ENCODE measurements at places on chromosomes 3 and 15. TPM values are rescaled to one million over a fixed set of nuclear protein-coding genes. Genes with fewer than 3 reads are reported as not detected.

Gene HRH1
- not detected for total RNA-seq

GRCh38 chr3:188993181-188993580 is 178.6 kb upstream of the TPRG1 start:
- H3K4me3 ChIP-seq, result no peak overlapping the region
- no peaks in the 10 kb centered on the region for H3K4me1 ChIP-seq
- no peaks in the 10 kb centered on the region for H3K36me3 ChIP-seq
- no peak for DNase-seq
- H3K27me3 ChIP-seq, result no peaks in the 10 kb centered on the region
- H3K27ac ChIP-seq, result no peak overlapping the region

GRCh38 chr3:192817053-192817452 is 89.7 kb upstream of the FGF12 start:
- no peaks in the 10 kb centered on the region for H3K27me3 ChIP-seq
- no peaks in the 10 kb centered on the region for H3K36me3 ChIP-seq
- DNase-seq, result no peak
- no peak overlapping the region for H3K27ac ChIP-seq

GRCh38 chr3:37052860-37053259 is 59.5 kb downstream of the MLH1 start:
- H3K27me3 ChIP-seq, result no peaks in the 10 kb centered on the region
- H3K4me3 ChIP-seq, result no peak overlapping the region
- H3K36me3 ChIP-seq, result peaks cover 71% of the 10 kb centered on the region
- no peaks in the 10 kb centered on the region for H3K4me1 ChIP-seq

- H3K4me1 ChIP-seq, result no peaks in the 10 kb centered on the region
- DNase-seq, result no peak
- no peaks in the 10 kb centered on the region for H3K36me3 ChIP-seq
- H3K27ac ChIP-seq, result no peak overlapping the region
- H3K27me3 ChIP-seq, result no peaks in the 10 kb centered on the region
- H3K4me3 ChIP-seq, result no peak overlapping the region
These were observed 12.7 kb upstream of the CFAP91 start for GRCh38 chr3:119690043-119690656.

Data from CD4-positive, alpha-beta T cell (primary cell).